ENCODE measurements at places on chromosomes 11 and 22.

DNA sequence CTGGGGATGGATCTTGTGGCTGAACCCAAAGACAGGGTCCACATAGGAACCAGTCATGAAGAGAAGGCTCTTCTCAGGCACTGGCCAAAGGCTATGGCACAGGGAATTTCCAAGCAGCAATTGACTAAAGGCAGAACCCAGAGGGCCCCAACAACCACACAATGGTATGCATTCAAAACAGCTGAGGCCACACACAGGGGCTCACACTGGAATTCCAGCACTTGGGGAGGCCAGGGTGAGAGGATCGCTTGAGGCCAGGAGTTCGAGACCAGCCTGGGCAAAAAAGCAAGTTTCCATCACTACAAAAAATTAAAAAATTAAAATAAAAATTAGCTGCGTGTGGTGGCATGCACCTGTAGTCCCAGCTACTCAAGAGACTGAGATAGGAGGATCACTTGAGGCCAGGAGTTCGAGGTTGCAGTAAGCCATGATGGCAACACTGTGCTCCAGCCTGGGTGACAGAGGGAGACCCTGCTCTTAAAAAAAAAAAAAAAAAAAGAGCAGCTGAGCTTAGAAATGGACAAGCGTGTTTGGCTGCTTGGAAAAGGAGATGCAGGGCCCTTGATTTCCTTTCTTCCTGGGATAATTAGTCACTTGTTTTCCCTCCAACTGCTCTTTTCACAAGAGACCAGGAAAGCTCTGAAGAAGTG is 44.6 kb downstream of the MYH9 start:
- no peak for DNase-seq

DNA sequence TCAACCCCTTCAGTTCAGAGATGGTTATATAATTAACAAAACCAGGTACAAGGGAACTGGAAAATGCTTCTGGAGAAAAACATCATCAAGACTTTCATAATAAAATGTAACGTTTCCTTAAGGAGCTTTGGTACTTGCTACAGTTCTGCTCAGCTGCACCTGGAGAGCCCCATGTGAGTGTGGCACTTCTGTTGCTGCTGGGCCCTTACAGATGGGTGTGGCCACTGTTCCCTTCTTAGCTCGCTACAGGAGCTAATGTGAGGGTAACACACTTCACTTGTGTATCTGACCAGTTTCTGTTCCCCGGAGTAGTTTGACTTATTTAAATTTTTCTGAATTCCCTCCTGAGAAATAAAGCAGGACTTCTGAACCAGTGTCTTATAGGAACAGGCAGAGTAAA is 4.0 kb downstream of the POU2AF3 start:
- no peak for DNase-seq

DNA sequence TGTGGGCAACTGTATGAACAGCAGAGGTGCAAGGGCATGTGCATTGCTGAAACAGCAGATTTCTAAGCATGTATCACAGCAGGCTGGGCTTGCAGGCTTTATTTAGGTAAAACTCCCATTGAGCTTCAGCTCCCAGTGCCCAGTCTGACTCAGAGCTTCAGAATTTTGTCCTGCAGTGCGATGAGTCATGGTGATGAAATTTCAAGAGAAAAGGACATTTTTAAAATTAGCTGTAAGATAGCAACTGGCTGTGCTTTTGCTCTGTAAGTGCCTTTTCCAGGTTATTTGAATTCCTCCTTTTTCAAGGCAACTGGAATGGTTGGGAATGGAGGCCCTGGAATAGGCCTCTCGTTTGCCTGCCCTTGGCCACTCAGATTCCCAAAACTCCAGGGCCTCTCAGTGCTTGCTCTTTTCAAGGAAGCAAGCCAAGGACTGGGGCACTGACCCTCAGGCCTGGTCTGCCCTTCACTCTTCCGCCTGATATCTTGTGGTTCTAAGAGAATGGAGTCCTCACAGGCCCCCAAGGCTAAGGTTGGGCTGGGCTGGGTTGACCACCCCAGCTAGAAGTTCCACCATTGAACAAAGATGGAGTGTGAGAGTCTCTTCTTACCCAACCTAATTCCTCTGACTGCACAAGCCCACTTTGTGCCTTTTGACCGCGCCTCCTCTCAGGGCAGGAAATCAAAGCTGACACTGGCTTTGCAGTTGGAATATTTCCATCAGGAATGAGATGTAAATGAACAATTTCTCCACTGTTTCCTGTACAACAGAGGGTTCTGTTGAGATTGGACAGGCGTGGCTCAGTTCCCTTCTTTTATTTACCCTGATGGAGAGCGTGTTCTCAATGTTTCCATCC is 59.5 kb upstream of the PRSS23 start:
- no peak for DNase-seq

DNA sequence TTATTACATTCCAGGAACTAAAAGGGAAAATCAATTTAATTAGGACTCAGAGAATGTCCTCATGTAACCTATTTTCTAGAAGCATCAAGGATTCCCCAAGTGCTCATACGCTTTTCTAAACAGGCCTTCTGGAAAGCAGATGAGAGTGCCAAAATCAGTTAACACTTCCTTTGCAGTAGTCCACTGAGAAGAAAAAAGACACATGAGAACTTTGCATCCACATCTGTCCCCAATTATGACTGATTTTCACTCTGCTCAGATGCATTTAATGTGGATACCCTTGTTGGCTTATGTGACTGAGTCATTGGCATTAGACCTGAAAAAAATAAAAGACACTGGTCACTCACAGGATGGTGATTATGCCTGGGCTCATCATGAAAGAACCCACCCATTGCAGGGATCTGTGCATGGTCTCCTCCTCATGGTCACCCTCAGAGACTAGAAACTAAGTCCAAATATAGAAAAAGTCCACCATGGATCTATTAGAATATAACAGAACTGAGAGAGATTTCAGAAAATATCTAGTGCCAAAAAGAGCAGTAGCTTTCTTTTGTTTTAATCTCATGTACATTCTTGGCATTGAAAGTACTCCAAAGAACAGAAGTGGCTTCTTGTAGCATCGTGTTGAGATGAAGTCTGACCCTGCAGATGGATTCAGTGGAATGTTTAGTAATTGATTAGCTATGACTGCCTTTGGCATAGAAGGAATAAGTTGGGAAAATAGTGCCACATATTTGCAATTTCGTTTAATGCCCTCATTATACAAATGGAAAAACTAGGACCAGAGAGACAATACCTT is 48.8 kb upstream of the FIBIN start:
- DNase-seq, result no peak

DNA sequence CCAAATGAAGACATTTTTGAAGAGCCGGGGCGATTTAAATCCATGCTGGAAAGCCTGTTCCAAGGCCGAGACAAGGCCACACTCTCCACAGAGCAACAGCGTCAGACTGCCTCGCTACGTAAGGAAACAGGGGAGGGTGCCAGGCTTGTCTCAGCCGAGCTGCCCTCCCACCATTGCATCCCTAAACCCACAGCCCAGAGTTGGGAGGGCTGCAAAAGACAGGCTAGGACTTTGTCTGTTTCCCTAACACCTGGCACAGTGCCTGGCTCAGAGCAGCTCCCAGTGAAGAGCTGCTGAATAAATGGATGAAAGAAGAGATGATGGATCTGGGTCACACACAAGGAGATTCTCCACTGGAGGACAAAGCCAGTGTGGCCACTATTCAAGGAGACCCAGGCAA is 51.3 kb upstream of the SCUBE2 start:
- DNase-seq, result no peak

GRCh38 chr11:125942771-125943428 is 2.9 kb upstream of the VSIG10L2 start:
- DNase-seq, result no peak

DNA sequence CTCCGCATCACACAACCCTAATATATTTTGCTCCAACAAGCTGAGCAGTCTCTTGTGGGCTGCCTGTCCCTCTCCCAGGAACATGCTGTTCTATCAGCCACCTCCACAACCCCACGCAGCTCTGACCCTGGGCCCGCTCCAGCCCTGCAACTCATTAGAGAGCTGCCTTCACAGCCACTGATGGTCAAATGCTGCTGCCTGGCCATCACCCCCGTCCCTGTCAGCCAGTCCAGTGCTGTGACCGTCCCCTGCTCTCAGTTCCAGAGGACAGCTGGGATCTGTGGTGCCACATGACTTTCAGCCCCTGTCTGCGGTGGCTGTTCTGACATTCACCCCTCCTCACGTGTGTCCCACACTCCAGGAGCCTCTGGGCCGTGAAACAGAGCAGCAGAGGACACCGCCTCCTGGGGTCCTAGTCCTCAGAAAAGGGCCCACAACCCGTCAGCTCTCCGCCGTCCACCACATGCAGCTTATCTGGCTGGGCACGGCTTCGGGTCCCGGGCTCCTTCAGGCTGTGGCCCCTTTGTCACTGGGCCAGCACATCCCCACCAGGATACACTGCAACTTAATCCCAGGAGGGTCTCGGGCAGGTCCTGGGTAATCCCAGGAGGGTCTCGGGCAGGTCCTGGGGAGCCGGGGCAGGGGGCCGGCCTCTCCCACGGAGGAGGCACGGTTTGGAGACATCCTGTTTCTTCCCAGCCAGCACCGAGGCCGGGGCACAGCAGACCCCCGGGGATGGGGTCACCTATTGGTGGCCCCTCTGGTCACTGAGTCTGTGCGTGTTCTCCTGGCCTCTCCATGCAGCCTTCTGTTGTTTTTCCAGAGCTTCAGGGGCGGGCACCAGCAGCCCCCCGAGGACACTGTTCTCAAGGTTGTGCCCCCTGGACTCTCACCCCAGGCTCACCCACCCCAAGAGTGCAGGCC is 15.1 kb downstream of the CRELD2 start:
- DNase-seq, result no peak

- DNase-seq, result no peak
Observed at GRCh38 chr22:37326726-37327125, 44.4 kb downstream of the CYTH4 start.

- DNase-seq, result no peak
Observed at GRCh38 chr11:1167256-1167655, 9.5 kb downstream of the MUC5AC start.

GRCh38 chr11:117002639-117003299 is 95.5 kb downstream of the SIK3 start:
- DNase-seq, result no peak

- DNase-seq, result no peak
Observed at GRCh38 chr22:36687516-36687915, 16.0 kb downstream of the CACNG2 start.

DNA sequence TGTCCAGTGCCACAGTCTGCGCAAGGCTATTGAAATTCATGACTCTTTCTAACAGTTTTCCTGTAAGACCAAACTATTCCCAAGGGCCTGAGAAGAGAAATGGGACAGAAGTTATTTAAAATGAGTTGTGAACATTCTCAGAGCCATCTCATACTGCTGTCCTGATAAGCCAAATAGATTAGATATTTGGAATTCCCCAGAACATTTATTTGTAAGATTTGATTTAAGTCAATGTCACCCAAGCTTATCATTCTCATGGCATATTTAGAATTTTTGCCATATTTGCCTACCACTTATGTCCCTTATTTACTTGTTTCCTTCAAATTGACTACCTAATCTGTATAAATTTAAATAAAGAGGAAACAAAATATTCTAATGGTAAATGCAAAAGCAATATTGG is 82.4 kb downstream of the NAV2 start:
- no peak for DNase-seq

DNA sequence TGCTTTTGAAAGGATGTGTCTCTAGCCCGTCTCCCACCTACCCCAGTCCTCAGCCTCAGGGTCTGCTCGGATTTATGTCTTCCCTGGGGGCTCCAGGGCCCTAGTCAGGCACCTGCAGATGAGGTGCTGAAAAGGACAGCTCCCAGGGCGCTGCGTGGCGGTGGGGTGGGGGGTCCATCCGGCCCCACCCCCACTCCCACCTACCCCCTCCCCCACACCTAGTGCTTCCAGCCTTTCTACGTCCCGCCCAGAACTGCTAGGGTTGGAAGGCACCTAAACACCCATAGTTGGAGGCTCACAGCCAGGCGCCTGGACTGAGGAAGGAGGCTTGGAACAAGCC is 1.4 kb upstream of the ROBO3 start:
- no peak for DNase-seq

DNA sequence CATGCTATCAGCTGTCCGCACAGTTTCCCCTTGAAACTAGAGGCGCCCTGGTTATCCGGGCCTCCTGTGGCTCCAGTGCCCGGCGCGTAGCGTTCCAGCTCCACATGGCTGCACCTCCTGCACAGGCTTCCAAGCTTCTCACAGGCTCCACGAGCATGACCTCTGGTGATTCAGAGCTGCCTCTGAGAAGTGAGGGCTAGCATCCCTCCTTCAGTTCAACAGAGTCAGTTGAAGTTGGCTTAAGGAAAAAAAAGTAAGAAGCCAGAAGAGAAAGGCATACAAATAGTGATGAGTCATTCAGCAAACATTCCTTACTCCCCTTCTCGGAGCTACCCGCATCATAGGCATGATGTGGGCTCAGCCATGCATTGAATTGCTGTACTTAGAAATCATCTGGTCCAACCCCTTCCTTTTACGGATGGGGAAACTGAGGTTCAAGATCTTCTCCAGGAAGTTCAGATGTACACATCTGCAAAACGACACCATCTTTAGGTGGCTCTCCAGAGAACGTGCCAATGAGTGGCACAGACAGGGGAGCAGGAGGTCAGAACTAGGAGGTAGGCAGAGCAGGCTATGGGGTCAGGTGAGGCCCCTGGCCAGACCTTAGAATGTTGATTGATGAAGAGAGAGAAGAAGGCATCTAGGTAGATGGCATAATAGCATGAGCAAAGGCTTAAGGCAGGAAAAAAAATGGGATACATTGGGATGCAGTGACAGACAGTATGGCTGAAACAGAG is 216.3 kb upstream of the TBCEL start:
- DNase-seq, result no peak

DNA sequence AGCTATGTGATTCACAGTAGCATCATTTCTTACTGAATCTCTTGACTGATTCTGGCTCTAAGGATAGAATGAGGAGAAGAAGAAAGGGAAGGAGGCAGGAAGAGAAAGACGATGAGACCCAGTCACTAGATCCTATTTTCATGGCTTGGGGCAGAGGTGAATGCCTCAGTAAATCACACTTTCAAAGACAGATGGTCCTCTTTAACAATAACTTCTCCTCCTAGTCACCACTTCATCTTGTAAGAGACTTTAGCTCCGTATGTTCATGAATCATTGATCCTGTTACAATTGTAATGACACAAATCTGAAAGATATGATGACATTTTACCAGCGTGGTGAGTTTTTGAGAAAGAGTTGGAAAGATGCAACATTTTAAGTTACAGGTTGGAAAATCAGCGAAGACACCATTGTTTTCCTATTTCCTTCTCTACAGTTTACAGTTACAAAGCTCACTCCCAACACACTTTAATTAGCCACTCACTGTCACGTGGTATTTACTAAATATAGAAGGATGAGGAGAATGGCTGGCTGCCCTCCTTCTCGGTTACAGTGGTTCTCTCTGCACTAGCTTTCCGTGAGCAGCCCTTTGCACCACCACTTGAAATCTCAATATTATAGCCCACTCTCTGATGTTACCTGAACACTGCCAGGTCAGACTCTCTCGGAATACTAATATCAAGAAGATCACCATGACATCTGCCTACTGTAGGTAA is 205.8 kb downstream of the CADM1 start:
- DNase-seq, result no peak

- no peak for DNase-seq
Observed at GRCh38 chr11:74182635-74183034, 11.5 kb downstream of the PPME1 start.

Data from stimulated activated CD8-positive, alpha-beta memory T cell treated with anti-CD3 and anti-CD28 coated beads, Interleukin-4, amount 100 ng/mL, for 4 hours (primary cell).